Myocyte (in vitro differentiated cells): ENCODE measurements at places on chromosomes 5 and 9.

DNA sequence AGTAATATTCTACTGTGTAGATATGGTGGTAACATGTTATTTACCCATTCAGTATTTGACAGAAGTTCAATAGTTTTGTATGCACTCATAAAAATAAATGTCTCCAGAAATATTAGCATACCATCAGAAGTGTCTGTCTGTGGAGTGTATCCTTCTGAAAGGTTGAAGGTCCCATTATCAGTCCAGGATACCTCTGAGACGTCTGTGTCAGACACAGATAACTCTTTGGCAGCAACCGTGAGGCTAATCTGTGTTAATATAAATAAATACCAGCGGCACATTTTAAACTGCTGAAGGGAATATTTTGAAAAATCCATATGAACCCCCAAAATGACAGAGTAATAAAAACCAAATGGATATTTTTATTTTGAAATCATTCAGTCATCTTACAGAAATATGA lies 11.9 kb upstream of the ZNF622 start:
- DNase-seq: no peak

GRCh38 chr9:131645078-131645776 lies 94.6 kb downstream of the RAPGEF1 start:
- DNase-seq: peak; percentile 92

DNA sequence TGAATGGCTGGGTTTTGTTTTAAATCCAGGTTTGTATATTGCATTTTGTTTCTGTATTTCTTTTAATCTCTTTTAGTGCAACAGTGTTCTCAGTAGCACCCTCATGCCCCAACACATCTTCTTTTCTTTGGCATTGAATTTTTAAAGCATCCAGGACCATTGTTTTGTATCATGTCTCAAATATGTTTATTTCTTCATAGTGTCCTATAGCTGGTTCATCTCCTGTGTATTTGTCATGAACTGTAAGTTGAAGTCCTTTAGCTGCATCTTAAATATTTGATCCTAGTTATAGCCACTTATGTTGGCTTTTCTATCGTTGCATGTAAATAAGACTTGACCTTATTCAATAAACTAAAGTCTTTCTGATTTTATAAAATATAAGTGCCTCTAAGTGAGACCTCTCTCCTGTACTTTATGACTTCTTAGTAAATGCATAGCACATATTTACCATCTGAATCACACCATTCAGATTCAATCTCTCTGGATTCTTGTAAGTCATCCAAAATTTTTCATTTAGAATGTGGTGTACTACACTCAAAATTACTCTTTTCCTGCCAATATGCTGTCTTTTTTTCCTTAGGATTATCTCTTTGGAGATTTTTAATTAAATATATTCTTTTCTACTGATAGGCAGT lies 21.0 kb upstream of the ERCC6L2 start:
- no peak for DNase-seq

DNA sequence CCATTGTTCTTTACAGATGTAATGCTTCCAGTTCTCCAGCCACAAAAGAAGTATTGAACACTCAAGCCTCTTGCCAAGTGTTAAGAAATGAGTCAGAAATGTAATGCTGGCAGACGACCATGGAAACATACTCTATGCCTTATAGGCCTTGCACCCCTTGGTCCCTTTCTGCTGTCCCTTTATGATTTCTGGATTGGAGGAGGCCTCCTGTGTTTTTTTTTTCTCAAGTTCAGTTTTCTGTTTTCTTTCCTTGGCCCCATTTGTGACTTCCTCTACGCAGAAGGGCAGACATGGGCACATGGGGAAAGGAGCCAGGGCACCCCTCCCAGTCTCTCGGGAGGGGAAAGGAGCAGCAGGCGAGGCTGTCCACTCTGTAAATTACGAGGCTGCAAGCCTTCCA lies 53.4 kb downstream of the SNX18 start:
- DNase-seq: no peak

GRCh38 chr9:80378669-80379293 lies 807.0 kb downstream of the TLE4 start:
- no peak for DNase-seq

DNA sequence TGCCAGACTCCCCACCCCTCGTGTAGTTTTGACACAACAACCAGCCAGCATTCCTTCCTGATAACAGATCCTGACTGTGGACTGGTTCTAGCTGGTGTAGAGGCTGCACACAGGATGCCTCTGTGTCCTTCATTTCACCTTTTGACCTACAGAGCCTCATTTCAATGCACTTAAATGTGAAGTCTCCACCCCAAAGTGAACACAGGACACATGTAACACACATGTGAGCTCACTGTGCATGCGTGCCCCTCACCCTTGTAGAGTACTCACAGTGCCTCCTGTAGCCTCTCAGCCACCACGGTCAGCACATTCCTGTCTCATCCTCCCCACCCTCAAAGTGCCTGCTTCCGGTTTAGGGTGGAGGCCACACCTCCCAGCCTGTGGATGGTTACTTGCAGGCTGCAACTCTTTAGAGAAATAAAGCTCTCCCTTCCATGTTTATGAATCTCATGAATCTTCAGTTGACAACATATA lies 11.6 kb upstream of the NKD2 start:
- no peak for DNase-seq

DNA sequence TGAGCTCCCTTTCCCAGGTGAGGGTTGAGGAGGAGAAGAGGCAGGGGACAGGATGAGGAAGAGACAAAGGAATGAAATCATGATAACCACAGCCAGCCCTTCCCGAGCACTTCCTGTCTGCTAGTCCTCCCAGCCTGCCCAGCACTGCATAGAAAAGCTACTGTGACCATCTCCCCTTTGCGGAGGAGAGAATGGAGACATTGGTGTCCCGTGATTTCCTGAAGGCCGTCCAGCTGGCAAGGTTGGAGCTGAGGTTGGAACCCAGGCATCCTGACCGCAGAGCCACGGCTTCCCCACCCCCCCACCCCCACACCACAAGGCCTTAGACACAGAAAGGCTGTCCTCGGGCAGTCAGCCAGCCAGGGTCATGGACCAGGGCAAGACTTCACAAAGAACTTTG lies 131.1 kb upstream of the ICE1 start:
- DNase-seq: peak; percentile 85

DNA sequence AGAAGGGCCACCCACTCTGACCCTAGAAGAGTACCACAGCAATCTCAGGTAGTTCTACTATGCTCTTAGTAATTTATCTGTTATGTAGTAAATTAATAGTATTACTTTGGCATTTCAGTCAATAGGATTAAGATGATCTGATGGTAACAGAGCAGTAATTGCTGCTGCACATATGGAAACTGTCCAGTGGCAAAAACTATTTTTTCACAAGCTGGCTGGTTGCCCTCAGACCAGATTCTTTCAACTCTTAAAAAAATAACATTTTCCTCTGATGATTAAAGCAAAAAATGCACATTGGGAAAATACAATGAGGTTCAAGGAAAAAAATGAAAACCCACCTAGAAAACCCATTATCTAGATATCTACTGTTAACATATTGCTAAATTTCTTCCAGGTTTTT lies 19.7 kb downstream of the GLRA1 start:
- peak; percentile 22 for DNase-seq

DNA sequence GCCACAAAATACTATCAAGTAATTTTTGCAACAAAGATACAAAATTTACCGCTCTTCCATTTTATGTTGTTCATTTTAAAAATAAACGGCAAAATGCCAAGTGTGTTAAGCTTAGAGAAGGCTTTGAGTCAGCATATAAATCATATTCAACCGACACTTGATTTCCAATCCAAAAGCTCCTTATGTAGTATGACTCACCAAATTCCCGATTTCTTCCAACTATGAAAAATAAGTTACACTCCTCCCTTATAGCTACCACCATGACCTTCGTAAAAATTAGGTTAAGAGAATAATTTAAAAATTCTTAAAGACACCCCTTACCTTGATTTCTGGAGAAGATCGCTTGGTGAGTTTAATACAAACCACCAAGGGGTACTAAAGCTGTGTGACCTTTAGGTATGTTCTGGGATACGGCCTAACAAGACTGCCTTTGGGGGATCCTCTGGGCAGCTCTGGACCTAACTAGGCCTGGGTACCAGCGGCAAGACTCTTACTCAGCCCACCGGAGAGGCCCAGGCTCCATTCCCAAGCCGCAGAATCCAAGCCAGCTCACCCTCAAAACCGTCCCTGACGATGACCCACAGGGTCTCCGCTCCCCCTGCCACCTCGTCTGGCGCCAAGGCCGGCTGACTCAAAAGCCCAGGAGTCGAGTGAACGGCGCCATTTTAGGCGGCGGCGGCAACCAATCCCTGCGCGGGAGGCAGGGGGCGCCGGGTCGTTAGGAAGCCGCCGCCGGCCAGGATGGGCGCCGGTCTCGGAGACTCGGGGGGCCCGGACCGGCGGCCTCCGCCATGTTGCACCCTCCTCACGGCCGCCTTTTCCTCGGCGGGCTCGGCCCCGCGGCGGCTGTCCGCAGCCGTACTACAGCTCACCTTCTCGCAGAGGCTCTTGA lies 739 bp downstream of the PPP2CA start:
- peak; percentile 75 for DNase-seq

DNA sequence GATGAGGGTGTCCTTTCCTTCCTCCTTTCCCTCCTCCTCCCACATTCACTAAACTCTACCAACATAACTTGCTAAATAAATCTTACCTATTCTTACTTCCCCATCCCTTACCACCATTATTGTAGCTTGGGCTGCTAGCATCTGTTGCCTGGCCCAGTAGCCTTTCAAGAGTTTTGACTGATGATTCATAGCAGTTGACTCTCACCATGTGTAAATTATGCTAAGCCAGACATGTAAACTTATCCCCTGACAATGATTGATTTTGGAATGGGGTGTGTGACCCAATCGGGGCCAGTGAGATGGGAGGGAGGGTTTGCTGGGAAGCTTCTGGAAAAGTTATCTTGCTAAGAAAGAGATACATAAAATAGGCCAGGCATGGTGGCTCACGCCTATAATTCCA lies 161.8 kb upstream of the SPRY4 start:
- DNase-seq: peak; percentile 79

- no peak for DNase-seq
Measured at GRCh38 chr5:93601802-93602155, 18.8 kb downstream of the NR2F1 start.

DNA sequence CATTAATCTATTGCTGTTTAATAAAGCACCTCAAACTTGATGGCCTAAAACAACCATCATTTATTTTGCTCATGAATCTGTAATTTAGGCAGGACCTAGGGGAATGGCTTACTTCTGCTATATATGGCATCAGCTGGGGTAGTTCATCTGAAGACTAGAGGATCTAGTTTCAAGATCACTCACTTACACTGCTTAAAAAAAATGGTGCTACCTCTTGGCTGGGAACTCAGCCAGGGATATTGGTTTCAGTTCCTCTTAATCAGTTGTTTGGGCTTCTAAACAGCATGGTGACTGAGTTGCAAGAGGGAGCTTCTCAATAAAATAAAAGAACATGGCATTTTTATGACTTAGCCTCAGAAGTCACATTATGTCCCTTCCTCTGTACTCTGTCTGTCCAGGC lies 142.0 kb downstream of the FAM114A2 start:
- DNase-seq: peak; percentile 85

DNA sequence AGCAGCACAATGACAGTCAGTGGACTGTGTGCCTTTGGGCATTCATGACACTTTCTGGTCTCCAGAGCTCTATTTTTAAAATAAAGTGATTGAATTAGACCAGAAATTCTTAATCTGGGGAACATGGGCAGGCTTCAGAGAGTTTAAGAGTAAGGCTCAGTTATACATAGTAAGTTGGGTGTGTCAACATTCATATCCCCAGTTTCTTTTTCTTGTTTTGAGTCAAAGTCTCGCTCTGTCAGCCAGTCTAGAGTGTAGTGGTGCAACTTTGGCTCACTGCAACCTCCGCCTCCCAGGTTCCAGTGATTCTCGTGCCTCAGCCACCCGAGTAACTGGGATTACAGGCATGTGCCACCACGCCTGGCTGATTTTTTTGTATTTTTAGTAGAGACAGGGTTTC lies 13.7 kb upstream of the KIF4B start:
- no peak for DNase-seq

DNA sequence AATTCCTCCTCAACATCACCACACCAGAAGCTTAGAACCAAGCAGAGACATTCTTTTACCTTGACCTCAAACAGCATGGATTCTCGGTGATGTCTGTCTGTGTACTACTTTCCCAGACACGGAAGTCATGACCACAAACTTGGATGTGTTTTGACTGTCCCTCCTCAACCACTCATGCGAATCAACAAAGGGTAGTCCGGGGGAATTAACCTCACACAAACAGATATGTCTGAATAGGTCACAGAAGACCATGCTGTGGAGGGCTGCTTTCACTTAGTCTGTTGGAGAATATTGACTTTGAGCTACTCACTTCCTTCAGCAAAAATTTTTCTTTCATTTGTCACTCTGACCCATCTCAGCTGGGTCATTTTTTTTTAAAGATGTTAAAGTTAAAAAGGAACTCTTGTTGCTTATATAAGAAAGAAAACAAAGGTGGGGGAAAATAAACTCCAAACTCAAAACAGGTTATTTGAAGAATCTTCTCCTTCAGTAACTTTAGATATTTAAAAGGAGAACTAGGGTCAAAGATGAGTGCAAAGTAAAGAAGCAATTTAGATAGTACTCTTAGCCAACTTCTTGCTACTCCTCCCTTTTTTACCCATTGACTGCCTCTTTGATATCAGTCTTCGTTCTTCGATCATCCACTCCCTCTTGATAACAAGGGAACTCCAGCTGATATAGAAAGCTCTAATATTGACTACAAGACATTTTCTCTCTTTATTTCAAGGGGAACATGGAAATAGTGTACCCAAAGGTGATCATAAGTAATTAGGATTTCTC lies 343.4 kb upstream of the CDH6 start:
- DNase-seq: no peak

GRCh38 chr5:80569961-80570786 lies at the start of gene ANKRD34B:
TSS of gene ANKRD34B (minus strand) at chr5:80570280. CDS start at chr5:80560019, 10,261 bp downstream.
- DNase-seq: no peak

- peak; percentile 93 for DNase-seq
Measured at GRCh38 chr5:142644640-142645361, 41.1 kb downstream of the FGF1 start.

- no peak for DNase-seq
Measured at GRCh38 chr9:108897324-108898096, 35.4 kb downstream of the ACTL7A start.

DNA sequence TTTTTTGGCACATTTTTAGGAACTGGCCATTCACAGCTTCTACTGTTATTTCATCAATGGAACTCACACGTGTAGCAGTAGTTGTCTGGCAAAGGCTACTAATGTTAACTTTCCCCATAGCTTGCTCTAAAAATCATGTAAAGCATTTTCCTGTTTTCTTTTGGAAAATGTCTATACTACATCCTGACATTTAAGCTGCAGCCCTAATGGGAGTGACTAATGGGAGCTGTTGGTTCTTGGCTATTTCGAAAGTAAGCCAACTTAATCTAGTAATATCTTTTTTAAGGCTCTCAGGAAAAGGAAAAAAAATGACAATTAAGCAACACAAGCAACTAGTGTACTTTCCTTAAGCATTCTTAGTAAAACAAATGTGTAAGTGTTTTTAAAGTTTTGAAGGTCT lies 169.2 kb downstream of the SLC12A2 start:
- no peak for DNase-seq
